Parietal lobe (tissue), 2 donors: ENCODE measurements at places on chromosomes 2 and 18. TPM values are rescaled to one million over a fixed set of nuclear protein-coding genes. Genes with fewer than 3 reads are reported as not detected.

TUBA3D gene
- not detected for total RNA-seq

UNC80 gene
- total RNA-seq: 40.1 TPM

FIGN gene
- 4.4 TPM for total RNA-seq

DAW1 gene
- total RNA-seq: 2.5 TPM

SH3RF3 gene
- 22.5 TPM for total RNA-seq

ARL4C gene
- total RNA-seq: 48.5 TPM

ACTG2 gene
- total RNA-seq: not detected

HNRNPLL gene
- 143 TPM for total RNA-seq

KCNE4 gene
- 0.94 TPM for total RNA-seq

STEAP3 gene
- not detected for total RNA-seq

LYG1 gene
- total RNA-seq: 1.6 TPM

CCDC178 gene
- total RNA-seq: 0.31 TPM

VWA3B gene
- 1.3 TPM for total RNA-seq

GBX2 gene
- not detected for total RNA-seq

ARHGAP28 gene
- total RNA-seq: 17.5 TPM

CACNB4 gene
- total RNA-seq: 132 TPM

GRHL1 gene
- total RNA-seq: 5.9 TPM

SLC14A1 gene
- 0.94 TPM for total RNA-seq

BOK gene
- 19.4 TPM for total RNA-seq

HS1BP3 gene
- 17.5 TPM for total RNA-seq

ABCA12 gene
- 0.63 TPM for total RNA-seq

CREG2 gene
- 4.7 TPM for total RNA-seq

RPE gene
- total RNA-seq: 106 TPM

CABYR gene
- total RNA-seq: 26.6 TPM

CD28 gene
- total RNA-seq: under 0.01 TPM

TRIM43 gene
- total RNA-seq: not detected

SPC25 gene
- total RNA-seq: 5.9 TPM

DSG4 gene
- not detected for total RNA-seq

TSPYL6 gene
- 0.31 TPM for total RNA-seq

BOLL gene
- total RNA-seq: not detected

ANKRD30B gene
- 2.2 TPM for total RNA-seq

PAX8 gene
- 0.31 TPM for total RNA-seq

TMEM247 gene
- total RNA-seq: not detected

SS18 gene
- 80.4 TPM for total RNA-seq

FBXO15 gene
- 5.9 TPM for total RNA-seq

XIRP2 gene
- 0.31 TPM for total RNA-seq

CDCA7 gene
- total RNA-seq: 26.6 TPM
